ENCODE measurements at places on chromosomes 5 and 9. TPM values are rescaled to one million over a fixed set of nuclear protein-coding genes. Genes with fewer than 3 reads are reported as not detected.

Gene LIFR
- 5.0 TPM for polyA plus RNA-seq

Gene C1QTNF3
- 1.5 TPM for polyA plus RNA-seq

DNA sequence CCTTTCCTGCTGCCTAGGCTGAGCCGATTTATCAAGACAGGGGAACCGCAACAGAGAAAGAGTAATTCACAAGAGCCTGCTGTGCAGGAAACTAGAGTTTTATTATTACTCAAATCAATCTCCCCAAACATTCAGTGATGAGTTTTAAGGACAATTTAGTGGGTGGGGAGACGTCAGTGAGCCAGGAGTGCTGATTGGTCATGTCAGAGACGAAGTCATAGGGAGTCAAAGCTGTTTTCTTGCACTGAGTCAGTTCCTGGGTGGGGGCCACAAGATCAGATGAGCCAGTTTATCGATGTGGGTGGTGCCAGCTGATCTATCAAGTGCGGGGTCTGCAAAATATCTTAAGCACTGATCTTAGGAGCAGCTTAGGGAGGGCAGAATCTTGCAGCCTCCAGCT lies 19.0 kb downstream of the SNX24 start:
- no peak for DNase-seq

Gene CATSPER3
- 0.37 TPM for polyA plus RNA-seq

Gene RNF224
- 0.08 TPM for polyA plus RNA-seq
